Activated CD4-positive, alpha-beta T cell treated with anti-CD3 and anti-CD28 coated beads, Interleukin-2, Interleukin-4, amounts not matched to agents 100 ng/mL and 50 ng/mL, durations not matched to agents 16 hours and 8 hours (primary cell): ENCODE measurements at places on chromosomes 2 and 18.

- no peak for DNase-seq
These were observed 157.1 kb downstream of the BCL2 start for GRCh38 chr18:63162271-63163014.

DNA sequence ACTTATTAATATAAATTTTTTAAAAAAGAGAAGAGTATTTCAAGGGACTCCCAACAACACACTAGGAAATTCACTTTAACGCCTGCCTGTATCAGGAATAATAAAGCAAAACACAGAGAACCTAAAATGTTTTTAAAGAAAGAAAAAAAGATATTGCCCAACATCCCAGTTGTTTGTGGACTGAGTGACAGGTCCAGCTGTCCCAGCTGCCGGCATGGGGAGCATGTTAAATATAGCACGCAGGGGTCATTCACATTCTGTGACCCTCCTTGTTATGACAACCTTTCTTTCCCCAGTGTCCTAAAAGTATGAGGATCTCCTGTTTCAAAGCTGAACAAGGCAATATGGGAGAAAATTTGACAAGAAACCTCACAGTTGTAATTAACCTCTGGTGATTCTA, 4.4 kb downstream of the KLHL41 start:
- DNase-seq = no peak

DNA sequence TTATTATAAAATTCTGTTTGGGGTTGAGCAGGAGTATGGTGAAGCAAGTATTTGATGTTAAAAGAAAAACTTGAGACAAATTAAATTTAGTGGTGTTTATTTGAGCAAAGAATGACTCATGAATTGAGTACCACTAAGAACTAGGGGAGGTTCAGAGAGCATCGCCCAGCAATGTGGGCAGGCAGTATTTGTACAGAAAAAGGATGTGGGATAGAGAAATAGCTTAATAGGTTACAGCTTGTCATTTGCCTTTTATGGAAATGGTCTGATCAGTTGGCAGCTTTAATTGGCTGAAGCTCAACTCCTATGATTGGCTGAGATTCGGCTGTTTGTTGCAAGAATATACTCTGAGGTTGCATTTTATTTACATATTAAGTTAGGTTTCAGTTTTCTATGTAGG, 68.2 kb downstream of the LRATD1 start:
- DNase-seq = no peak

DNA sequence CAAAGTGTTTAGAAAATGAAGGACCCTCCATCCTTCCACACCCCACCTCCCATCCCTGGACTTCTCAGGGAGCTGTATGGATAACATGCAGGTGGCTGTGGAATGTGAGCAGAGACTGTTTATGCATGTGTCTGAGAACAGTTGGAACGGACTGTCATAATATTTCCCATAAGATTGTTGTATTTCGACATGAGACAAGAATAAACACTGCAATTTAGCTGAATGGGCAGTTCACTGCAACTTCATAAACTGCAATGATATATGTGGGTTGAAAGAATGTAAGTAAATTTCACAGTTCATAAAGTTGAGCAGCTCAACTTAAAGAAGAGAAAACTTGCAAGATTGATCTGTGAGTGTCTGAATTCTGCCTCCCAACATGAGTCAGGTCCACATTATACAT, 74.6 kb downstream of the MEP1B start:
- DNase-seq = no peak

DNA sequence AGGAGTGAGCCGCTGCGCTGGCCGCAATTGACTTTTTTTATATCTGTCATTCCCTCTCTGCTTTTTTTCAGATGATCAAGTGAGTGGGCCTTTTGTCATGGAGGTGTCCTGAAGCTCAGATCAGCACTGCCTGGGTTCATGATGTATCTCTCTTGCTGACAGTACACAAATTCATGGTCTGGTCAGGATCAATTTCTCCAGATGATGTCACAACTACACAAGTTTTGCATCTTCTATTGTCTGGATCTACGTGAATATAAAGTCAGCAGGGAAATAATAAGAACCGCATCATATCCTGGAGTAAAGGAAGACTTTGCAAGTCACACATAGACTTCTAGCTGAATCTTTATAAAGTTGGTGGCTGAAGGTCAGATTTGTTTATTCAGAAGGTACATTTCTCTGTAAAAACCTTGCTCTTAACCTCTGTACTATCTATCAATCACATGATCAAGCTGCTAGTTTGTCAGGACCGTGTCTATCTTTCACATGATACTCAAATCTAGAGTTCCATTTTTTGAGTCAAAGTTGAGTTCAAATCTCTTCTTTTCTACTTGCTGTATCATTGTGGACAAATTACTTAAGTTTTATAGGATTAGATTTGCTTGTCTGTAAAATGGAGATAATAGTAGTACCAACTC, 13.1 kb upstream of the CD28 start:
- peak; percentile 23 for DNase-seq

DNA sequence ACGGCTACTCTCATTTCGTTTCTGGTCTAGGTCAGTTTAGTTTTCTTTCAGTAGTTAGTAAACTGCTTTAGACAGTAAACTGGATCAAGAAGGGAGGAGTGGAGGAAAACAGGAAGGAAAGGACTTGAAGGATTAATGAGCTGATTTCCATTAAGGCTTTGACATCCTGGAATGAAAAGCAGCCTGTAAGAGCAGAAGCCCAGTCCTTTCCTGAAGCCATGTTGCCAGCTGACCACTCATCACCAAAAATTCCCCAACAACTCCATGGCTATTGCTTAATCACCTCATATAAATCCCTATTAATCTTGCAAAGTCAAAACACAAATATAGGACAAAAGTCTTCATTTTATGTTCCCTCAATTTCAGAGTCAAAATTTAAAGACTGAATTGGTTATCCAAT, 113.7 kb upstream of the ZFP36L2 start:
- DNase-seq = no peak

DNA sequence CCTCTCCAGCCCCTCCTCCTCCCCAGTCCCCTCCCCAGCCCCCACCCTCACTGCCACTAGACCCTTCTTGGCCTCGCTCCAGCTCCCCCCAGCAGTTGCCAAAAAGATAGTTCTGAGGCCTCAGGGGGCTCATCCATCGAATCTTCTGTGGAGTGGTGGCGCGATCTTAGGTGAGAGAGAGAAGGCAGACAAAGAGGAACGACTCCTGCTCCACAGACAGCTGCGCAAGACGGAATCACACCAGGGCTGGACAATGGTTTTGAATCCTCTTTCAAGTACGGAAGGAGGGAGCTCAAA, 68.1 kb downstream of the LAMA3 start:
- DNase-seq = no peak

DNA sequence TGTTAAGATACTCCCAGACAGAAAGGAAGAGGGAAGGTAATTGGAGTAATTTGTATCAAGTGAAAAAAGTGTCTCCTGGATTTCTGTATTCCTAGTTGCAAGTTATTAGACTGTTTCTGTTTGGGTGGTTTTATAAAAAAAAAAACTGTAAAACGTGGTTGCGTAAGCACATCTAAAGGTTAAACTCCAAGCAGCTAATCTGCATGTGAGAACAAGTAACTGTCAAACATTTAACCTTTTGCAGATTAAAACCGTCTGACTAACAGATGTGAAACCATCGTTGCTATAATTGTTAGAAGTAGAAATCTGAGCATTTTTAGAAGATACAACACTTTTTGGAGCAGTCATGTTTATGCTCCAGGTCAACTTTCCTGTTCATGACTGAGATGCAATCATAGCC, 72.3 kb downstream of the AFF3 start:
- no peak for DNase-seq

GRCh38 chr18:11096839-11097750, 52.3 kb downstream of the PIEZO2 start:
- DNase-seq = no peak

DNA sequence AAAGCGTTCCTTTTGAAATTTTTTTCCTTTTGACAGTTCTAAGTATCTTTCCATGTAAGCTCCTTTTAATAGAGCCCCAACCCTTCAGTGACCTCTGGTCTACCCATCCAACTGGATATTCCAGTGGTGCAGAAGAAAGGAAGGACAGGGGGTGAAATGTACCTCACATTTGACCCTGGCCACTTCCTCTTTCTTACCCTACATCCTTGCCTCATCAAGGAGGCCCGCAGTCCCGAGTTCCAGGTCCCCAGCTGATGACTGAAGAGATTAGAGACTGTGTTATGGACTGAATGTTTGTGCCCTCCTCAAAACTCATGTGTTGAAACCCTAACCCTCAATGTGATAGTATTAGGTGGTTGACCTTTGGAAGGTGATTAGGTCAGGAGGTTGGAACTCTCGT, 158.1 kb downstream of the RBM43 start:
- DNase-seq = no peak

DNA sequence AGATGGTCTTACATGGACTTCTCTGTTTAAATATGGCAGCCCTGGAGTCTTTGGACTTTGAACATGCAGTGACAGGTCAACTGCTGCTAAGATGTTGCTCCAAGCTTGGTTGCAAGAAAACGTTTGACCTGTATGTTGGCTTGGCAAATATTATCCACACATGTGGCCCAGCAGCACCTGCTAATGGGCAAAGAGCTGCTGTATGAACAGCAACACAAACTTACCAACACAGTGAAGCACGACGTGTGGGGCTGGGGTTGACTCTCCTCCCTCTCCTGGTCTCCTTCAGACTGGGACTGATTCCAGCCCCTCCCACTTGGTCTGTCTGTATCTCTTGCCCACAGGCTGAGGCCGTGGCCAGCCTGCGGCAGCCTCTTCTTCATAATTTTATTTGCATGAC, 3.8 kb downstream of the KCNE4 start:
- no peak for DNase-seq

- no peak for DNase-seq
These were observed 8.4 kb downstream of the SOX11 start for GRCh38 chr2:5700551-5700950.

GRCh38 chr18:69636529-69637301, 236.0 kb downstream of the DOK6 start:
- peak; percentile 11 for DNase-seq

GRCh38 chr2:45849491-45850283, 198.2 kb downstream of the PRKCE start:
- DNase-seq = peak; percentile 34

DNA sequence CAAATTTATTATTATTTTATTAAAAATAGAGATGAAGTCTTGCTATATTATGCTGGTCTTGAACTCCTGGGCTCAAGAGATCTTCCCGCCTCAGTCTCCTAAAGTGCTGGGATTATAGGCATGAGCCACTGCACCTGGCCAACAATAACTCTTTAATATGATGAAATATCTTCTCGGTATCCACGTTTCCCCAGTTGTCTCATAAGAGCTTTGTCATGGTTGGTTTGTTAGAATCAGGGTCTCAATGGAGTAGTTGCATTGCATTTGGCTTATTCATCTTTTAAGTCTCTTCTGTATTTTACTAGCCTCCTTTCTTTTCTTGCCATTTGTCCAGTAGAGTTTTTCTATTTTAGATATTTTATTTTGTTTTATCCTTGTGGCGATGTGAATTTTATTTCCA, 32.7 kb upstream of the DLX2 start:
- DNase-seq = no peak

DNA sequence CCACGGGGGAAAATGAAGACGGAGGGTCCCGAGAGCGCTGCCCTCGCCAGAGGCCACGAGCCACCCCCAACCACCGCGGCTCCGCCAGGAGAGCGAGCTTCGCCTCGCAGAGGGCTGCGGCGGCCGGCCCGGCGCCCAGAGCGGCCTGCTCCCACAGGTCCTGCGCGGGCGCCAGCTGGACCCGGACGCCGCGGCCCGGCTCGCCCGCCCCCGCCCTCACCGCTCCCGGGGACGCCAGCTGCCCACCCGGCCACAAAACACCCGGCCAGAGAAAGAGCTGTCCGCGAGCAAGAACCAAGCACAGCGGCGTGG, 709 bp downstream of the PTPN2 start:
- no peak for DNase-seq

GRCh38 chr18:32930695-32931301, 158.0 kb upstream of the KLHL14 start:
- DNase-seq = peak; percentile 24

DNA sequence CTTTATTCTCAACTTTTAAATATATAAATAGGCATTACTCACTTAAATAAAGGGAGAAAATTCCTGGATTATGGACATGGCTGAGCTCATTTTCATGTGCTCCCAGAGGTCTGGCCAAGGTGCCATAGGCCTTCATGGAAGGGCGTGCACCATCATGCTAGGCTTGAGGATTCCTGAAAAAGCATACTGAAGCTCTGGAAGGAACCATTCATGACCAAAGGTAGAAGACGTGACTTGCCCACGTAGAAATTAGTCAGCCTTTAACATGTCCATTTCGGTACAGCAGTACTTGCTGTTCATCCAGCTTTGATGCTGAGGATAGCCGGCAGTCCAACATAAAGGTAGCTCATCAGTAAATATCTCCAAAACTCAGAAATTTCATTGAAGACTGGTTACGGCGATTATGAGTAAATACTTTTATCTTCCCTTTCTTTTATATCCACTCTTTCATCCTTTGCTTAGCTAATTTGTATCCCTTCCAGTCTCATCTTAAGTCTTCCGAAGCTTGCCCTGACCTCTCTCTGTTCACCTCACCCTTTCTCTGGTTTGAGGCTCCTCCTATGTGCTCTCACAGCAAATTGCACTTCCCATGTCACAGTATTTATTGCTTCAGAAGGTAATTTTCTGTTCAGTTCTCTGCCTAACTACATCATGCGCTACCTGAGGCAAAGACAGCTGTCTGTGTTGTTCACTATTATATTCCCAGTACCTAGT, 32.3 kb upstream of the ASNSD1 start:
- DNase-seq = no peak
